Foreskin keratinocyte (primary cell): ENCODE measurements at places on chromosomes 5 and 9. TPM values are rescaled to one million over a fixed set of nuclear protein-coding genes. Genes with fewer than 3 reads are reported as not detected.

Gene EFNA5
- 5.3 and 6.3 TPM in 2 replicates for total RNA-seq

Gene SPATA31E1
- total RNA-seq = not detected in 2 replicates

Gene RNF183
- total RNA-seq = not detected in 2 replicates

Gene NMUR2
- total RNA-seq = not detected in 2 replicates

Gene TMED9
- 138 and 155 TPM in 2 replicates for total RNA-seq

Gene LOX
- total RNA-seq = 0.14 and 0.58 TPM in 2 replicates

Gene OTP
- not detected in 2 replicates for total RNA-seq

Gene PAEP
- total RNA-seq = not detected in 2 replicates

DNA sequence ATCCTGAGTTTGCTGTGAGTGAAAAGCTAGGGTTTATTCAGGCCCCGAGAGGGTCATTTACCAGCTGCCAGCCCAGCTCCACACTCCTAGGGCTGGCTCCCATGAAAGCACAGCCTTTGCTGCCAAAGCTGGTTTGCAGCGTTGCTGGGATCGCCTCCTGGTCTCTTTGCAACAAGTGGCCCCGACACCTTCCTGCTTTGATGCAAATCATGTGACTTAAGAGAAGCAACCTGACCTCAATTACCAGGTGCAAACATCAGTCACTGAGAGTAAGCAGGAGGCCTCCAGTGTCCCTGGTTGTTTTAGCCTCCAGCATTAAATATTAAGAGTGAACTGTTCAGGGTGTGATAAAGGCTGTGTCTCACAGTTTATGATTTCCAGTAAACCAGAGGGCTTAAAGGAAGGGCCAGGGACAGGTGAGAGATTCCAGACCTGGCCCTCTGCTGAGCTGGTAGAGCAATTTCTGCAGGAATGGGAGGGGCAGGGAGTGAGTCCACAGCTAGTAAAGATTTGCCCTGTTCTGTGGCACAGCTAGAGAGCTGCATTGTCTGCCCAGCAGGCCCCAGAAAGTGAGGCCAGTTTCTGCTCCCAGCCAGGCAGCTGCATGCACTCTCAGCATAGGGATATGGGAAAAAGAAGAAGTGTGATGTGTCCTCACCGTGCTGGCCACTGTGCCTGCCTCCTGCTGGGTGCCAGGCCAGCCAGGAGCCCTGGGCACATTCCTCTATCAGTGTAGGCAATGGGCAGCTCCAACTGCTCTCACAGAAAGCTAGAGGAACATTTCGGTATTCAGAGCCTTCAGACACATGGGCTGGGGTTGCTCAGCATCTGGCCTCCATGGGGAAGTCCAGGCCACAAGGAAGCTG lies 58.0 kb downstream of the SLC22A5 start:
- no peak for DNase-seq

GRCh38 chr5:93621327-93621798 lies 38.3 kb downstream of the NR2F1 start:
- DNase-seq = no peak

DNA sequence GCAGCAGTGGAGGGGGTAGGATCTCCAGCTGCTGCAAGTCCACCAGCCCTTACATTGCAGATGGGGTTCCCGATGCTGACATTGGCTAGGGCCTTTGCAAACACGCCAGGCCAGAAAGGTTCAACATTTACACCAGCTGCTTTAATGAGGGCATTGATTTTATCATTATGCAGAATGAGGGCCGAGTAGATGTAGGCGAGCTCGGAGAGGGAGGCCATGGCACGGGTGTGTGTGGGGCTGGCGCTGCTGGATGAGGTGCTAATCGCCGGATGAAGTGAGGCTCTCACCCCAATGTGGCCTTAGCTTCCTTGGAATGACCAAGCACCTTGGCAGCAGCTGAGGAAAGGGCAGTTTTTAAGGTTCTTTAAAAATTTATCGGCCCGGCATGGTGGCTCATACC lies 27.4 kb downstream of the PHAX start:
- DNase-seq = no peak

DNA sequence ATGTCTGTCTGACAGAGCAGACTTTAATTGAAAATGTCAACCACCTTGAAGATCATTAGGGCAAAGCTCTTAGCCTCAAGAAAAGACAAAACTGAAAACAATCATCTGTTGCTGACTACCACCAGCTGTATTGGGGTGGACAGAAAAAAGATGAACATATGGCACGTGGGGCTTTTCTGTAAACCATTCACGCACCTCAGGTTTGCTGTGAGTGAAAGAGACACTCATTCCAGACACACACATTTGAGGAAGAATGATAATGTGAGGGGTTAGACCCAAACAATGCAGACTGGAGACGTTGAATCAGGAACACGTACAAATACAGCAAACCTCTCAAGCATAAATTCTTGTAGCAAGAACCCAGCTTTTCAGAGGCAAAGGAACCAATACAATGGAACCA lies 158.7 kb downstream of the EBF1 start:
- DNase-seq = no peak

GRCh38 chr5:138148811-138149210 lies 9.6 kb upstream of the NME5 start:
- peak; percentile 59 for DNase-seq

DNA sequence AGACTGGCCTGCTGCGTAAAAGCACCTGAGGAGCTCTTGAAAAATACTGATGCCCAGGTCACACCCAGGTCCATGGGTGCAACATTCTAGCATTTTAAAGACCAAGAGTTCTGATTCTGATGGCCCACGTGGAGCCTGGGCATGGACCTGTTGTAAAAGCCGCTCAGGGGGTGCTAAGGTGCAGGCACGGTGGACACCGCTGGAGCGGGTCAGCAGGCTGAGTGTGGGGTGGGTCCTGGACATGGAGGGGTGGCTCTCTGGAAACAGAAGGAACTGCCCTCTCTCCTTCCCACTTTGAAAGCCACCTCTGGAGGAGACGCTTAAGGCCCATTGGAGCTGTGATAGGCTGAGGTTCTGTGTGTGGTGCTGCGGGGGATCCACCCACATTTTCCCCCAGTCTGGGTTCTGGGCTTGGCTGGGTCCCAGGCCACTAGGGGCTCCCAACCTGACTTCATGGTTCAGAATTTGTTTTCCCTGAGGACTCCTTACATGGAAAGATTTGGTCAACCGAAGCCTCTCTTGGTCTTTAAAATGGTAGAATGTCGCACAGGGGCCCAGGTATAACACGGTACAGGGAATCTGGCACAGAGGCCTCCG lies 16.6 kb downstream of the GPRIN1 start:
- DNase-seq = no peak

GRCh38 chr9:138058181-138058580 lies 180.6 kb downstream of the CACNA1B start:
- no peak for DNase-seq

GRCh38 chr5:29777373-29777772 lies 1416.1 kb upstream of the CDH6 start:
- no peak for DNase-seq

- no peak for DNase-seq
These were observed 401.3 kb upstream of the DAB2 start for GRCh38 chr5:39826051-39826450.

GRCh38 chr5:20300110-20300509 lies 312.1 kb upstream of the CDH18 start:
- no peak for DNase-seq

GRCh38 chr9:132606066-132606465 lies 23.7 kb downstream of the BARHL1 start:
- no peak for DNase-seq

DNA sequence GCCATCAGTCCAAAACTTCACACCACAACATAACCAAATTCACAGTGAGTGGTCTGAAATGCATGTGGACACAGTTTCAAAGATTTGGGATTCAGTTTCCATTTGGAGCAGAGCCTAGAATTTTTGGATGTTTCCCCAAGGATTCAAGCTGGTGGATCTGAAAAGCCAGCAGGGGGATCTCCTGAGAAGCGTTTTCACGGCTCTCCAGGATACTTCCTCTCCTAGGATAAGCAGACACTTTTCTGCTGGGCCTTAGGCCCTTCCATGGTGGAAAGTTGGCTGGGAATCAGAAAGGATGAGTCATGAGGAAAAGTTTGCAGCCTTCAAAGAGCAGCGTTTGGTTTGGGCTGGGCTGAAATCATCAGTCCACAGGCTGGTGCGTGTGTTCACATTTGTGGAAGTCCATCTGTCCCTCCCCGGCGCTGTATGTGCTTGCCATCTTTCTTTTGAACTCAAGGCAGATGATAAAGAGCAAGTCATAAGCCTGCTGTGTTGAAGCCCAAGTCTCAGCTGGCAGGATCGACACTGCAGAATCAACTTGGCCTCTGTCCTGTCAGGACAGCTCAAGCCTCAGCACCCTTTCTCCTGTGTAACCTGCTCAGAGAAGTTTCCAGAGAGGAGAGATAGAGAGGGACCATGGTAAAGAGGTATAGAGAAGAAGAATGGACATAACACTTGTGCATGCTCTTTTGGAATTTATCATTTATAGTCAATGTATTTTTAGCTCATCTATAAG lies 152.6 kb upstream of the MSX2 start:
- peak; percentile 89 for DNase-seq

DNA sequence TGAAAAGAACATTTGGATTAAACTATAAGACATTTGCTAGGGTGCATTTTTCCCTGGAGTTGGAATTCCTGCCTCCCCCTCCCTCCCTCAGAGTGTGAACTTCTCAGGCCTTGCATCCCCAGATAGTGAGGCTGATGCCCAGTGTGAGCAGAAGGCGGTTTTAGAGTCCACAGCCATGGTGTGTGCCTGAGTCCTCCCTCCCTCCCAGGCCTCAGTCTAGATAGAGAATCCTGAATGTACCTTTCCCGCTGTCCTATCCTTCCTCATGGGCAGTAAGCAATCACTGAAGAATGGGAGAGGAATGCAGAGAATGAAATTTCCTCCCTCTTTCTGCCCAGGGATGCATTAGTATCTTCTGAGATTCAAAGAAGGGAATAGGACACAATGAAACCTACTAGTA lies 108.5 kb downstream of the RASGRF2 start:
- no peak for DNase-seq

- no peak for DNase-seq
These were observed 397.9 kb upstream of the SGCD start for GRCh38 chr5:155929112-155929511.

DNA sequence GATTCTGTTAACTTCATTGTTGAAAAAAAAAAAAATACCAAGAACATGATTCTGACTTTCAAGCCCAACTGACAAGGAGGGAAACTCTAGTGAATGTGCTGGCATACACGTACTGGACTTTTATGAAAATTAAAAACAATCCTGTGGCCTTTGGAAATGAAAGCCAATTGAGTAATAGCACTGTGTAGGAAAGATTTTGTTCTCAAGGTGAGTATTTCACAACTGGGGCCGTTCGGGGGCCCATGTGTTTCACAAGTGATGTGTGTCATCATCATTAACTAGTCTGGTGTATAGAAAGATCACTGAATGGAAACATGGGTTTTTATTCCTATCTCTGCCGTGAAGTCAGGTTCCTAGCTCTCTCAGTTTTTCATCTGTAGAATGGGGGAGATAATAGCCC lies 605.0 kb upstream of the CLINT1 start:
- DNase-seq = peak; percentile 23

- DNase-seq = no peak
These were observed 46.5 kb downstream of the ISOC1 start for GRCh38 chr5:129141078-129141477.
